BE2C (cell line): ENCODE measurements at places on chromosomes 5 and 9.

DNA sequence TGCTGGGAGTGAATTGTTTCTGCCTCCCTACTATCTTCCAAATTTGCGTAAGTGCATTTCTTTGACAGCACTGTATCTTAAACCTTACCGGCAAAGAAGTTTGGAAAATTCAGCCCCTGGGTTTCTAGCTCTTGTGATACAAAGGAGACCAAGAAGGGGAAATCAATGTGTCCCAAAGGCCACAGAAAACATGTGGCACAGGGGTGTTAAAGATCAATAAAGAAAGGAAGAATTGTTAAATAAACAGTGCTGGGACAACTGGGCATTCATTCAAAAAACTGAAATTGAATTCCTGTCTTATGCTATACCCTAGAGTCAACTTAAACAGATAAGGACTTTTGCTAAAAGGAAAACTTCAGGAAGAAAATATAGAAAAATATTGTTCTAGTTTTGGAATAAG, 328.1 kb downstream of the MAN2A1 start:
- DNase-seq, result no peak

- DNase-seq, result no peak
Observed at GRCh38 chr9:115002371-115003120, 72.2 kb upstream of the TNFSF8 start.

DNA sequence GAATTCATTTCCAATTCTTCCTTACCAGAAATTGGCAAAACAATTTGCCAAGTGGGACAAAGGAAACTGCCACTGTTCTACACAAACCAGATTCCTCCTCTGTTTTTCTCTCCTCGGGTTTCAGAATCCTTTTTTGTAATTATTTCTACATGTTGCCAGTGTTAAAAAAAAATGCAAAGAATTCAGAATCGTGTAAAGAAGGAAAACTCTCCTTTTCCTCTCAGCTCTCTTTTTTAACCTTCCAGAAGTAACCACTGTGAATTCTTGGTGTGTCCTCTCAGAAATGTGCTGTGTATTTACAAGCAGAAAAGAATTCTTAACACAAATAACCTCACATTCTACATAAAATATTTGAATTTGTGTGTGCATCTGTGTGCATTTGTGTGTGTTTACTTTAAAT, 224.6 kb downstream of the DRD1 start:
- no peak for DNase-seq

DNA sequence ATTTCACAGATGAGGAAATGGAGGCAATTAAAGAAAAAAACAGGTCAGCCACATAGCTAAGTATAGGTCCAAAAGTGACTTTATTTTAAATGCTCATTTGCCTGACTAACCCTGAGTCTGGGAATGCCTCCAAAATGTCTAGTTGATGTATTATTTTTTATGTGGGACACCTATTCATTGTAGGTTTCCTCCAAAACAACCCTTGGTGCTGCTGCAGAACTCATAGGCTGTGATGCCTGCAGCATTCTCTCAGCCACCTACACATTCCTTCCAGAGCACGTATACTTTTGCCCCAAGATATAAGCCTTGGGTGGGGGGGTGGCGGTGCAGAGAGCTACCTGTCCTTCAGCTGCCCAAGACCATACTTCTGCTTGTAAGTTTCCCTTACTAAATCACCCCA, 77.4 kb downstream of the MSX2 start:
- no peak for DNase-seq

DNA sequence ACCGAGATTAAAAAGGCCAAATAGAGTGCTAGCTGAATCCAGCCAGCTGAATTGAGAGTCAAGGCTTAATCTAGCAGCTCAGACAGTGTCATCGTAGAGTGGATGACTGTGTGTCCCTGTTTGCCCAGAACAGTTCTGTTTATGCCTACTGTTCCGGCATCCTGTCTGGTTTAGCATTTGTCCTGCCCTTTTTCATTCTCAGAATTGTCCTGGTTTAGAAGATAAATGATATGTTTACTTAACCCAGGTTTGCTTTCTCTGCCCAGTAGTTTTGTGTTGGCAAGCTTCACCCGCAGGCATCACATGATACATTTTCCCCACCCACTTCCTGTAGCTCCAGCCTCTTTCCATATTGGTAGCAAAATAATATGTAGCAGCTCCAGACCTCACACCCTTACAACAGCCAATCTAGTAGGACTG, 41.3 kb upstream of the ZSWIM6 start:
- DNase-seq, result no peak

GRCh38 chr9:1171546-1171945, 121.4 kb downstream of the DMRT2 start:
- no peak for DNase-seq

DNA sequence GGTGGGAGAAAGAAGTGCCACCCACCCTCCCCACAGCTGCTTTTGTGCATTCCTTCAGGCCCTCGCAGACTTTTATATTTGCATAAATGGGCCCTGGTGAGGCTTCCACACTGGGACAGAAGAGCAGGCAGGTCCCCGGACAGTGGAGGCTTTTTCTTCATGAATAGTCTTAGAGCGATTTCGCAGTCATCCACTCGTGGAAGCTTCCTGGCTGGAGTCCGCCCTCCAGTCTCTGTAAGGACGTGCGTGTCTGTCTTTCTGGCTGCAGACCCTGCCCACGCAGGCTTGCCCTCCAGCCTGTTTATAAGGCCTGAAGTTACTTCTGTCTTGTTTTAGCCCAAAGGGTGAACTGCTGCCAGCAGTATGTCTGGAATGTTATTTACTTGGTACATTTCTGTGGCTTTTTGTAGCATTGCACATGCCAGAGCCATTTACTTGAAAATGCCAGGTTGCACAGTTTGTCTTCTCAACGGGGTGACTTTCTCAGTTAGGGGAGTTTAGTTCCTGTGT, 195.7 kb downstream of the AOPEP start:
- no peak for DNase-seq

GRCh38 chr5:111774525-111774924, 17.5 kb upstream of the NREP start:
- DNase-seq, result no peak
